Right ventricle myocardium superior (tissue), 1 donor: ENCODE measurements at places on chromosomes 5 and 9. TPM values are rescaled to one million over a fixed set of nuclear protein-coding genes. Genes with fewer than 3 reads are reported as not detected.

DNA sequence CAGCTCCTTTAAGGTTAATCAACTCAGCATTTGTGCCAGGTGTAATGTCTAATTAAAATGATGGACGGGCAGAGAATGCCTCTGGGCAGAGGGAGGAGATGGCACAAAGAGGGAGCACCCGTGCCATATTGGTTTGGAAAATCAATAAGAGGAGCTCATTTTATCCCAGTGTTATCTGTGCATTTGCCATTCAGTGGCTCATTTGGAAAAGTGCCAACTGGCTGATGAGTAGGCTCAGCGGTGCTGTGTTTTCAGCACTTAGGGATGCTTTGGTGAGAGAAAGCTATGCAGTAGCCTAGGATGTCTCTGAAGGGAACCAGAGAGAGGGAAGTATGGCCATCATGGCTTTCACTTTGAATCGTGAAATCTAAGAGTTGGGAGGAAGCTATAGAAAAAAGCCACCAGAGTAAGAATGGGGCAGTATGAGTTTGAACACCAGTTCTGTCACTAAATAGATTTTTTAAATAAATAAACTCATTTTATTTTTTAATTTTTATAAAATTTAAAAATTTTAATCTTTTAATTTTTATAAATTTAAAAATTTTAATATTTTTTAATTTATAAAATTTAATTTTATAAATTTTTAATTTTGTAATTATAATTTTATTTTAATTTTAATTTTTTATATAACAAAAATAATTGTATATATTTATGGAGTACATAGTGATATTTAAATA, 472.8 kb downstream of the BRINP1 start:
- DNase-seq: no peak

DNA sequence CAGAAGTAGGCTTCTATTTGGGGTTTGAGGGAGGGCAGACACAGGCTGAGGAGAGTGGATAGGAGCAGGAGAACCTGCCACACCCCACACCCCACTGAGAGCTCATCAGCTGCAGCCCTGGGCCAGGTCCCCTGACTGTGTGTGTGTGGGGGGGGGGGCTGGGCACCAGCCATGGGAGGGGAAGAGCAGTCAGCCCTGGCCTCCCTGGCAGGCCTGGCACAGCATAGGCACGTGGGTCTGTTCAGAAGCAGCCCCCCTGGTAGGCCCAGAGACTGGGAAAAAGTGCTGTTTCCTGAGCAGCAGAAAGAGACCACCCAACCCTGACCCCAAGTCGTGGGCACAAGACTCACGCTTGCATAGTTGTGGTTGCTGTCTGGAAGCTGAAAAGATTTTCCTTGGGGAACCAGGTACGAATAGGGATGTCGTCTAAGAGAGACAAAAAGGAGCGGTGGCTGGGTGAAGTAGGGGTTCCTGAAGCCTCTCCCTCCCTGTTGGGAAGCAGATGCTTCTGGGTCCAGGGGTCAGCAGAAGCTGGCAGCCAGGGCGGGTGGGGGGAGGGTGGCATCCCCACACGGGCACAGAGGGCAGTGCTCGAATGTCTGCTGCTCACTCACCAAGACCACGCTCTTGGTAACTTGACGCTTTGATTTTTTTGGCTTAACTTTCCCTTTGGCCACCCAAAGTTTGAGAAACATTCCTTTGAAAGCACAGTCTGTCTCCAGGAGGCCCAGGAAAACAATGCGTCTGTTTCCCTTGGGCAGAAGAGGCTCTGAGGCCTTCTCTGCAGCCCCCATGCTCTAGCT, 2.9 kb downstream of the NSMF start:
- peak; percentile 30 for DNase-seq

GRCh38 chr9:19286634-19287188, 56.2 kb downstream of the DENND4C start:
- no peak for DNase-seq

Gene C9orf85
- 7.1 TPM for total RNA-seq

Gene SLC46A2
- total RNA-seq: not detected
